ENCODE measurements at places on chromosomes 7 and 10.

- DNase-seq = no peak
Observed at GRCh38 chr7:149859876-149860275, 13.9 kb upstream of the ATP6V0E2 start.

GRCh38 chr7:15593382-15593781 is 31.6 kb upstream of the AGMO start:
- peak; percentile 12 for DNase-seq

DNA sequence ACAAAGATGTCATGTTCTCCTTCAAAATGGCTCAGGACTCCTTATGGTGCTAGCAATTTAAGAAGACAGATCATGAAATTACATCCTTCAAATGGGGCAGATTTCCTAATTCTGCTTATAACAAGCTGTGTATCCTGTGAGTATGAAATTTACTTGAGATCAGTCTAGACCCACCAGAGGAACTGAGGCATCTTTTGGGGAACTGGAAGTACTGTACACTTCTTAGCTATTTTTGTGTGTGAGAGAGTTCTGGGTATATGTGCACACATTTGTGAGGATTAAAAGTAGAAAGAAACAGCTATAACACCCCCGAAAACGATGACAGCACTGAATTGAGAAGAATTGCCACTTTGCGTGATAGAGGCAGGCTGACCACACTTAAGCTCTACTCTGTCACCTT is 187.0 kb upstream of the CCDC6 start:
- no peak for DNase-seq

- DNase-seq = peak; percentile 83
Observed at GRCh38 chr7:7681191-7681935, 37.0 kb downstream of the RPA3 start.

DNA sequence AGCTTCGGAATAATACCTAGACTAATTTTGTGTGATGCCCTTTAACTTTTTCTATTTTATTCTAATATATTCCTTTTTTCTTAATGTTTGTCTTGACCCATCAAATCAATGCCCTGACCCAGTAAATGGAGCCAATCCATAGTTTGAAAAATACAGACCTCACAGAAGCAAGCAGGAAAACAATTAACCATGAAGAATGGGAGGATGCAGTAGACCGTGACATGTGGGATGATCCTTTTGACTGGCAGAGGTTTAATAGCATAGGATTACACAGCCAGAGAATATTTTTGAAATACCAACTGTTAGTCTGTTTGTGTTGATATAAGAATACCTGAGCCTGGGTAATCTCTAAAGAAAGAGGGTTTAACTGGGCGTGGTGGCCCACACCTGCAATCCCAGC is 142.6 kb upstream of the NEBL start:
- DNase-seq = no peak

GRCh38 chr7:29479301-29480200 is 84.1 kb upstream of the PRR15 start:
- DNase-seq = no peak

GRCh38 chr7:100627238-100627549 is 14.2 kb downstream of the TFR2 start:
- no peak for DNase-seq

DNA sequence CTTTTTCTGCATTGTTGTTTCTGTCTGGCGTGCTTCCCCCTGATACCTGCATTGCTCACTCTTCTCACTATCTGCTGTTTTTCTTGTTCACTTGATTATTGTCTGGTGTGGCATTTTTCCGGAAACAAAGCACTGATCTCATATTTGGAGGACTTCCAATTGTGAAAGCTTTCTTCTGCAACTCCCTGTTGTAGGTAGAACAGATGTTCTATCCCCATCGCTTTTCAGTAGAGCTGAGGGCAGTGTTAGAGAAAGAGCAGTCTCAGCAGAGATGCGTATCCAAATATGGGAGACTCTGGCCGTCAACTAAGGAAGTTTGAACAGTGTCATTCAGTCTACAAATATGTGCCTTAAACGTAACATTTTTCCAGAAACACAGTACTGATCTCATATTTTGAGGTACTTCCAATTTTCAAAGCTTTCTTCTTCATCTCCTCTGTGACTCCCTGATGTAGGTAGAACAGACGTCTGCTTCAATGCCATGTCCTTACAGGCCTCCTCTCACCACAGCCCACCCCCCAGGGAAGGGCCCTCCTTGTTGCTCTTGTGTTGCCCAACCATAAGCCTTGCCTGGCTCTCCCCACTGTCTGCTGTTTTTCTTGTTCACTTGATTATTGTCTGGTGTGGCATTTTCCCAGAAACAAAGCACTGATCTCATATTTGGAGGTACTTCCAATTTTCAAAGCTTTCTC is 27.1 kb upstream of the GJD4 start:
- no peak for DNase-seq

DNA sequence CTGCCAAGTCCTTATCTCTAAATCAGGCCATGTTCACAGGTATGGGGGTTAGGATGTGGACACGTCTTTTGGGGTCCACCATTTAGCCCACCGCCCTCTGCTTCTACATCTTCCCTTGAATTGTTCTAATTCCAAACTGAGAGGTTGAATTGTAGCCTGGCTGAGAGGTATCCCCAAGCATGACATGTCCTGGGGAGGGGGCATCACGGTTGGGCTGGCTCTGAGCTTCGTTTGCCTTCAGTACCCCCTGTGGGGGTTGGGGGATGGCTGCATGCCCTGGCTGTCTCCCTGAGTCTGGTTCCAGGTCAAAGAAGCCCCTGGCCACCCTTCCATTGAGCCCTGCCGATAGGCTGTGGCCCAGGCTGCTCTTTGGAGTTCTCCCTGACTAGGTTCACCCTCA is 204.6 kb downstream of the GLRX3 start:
- no peak for DNase-seq

- DNase-seq = peak; percentile 83
Observed at GRCh38 chr7:22653951-22654350, 73.0 kb upstream of the IL6 start.

DNA sequence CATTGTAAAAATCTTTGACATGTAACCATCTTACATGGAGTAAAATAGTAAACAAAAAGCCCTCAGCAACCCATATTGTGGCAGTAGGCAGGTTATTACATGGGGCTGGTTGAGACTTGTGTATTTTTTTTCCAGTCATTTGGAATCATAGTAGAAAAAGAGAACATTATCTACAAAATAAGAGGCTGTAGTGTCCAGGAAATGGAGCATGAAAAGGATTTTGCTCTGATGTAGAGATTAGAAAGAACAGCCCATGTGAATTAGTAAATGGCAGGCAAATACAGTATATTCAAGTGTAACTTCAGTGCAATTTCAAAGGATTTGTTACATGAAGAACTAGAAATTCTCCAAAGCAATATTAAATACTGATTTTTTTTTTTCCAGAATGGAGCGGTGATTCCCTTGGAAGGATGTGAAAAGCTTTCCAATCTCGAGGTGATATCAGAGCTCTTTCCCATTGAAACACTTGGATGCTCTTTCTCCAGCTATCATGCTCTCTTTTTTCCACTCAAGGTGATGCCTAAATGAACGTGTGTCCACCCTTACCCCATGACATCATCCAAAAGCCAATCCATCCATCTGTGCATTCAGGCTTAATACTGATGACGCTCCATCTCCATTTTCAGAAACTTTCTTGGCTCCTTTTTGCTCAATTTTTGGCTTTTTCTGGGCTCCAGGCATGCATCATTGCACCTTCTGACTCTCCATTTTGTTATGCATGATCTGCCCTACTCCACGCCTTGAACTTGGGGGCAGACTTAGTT is 1034.7 kb downstream of the TYW1 start:
- DNase-seq = no peak

GRCh38 chr7:148850564-148850963 is 33.5 kb downstream of the EZH2 start:
- DNase-seq = no peak

All from NCI-H2081 (cell line).